NCI-H1436 treated with DMSO at 0.1 percent for 48 hours (cell line): ENCODE measurements at places on chromosomes 5 and 9.

GRCh38 chr5:56751572-56752313 lies 63.6 kb upstream of the MAP3K1 start:
- DNase-seq, result no peak

- no peak for DNase-seq
Measured at GRCh38 chr9:114909661-114910060, 20.7 kb downstream of the TNFSF8 start.

DNA sequence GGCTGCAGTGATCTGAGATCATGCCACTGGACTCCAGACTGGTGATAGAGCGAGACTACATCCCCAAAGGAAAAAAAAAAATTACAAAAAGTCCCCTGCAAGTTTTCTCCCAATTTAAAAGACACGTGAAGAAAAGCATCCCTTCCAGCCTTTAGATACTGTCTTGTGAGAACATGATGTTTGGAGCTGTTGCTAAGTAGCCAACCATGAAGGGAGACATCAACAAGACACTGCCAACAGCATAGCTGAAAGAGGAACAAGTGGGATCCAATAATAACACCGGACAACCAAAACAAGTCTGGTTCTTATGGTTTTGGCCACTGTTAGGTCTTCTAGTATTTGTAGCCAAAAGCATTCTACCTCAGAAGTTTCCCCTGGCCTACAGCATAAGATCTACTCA lies 118.9 kb upstream of the CCDC180 start:
- no peak for DNase-seq

DNA sequence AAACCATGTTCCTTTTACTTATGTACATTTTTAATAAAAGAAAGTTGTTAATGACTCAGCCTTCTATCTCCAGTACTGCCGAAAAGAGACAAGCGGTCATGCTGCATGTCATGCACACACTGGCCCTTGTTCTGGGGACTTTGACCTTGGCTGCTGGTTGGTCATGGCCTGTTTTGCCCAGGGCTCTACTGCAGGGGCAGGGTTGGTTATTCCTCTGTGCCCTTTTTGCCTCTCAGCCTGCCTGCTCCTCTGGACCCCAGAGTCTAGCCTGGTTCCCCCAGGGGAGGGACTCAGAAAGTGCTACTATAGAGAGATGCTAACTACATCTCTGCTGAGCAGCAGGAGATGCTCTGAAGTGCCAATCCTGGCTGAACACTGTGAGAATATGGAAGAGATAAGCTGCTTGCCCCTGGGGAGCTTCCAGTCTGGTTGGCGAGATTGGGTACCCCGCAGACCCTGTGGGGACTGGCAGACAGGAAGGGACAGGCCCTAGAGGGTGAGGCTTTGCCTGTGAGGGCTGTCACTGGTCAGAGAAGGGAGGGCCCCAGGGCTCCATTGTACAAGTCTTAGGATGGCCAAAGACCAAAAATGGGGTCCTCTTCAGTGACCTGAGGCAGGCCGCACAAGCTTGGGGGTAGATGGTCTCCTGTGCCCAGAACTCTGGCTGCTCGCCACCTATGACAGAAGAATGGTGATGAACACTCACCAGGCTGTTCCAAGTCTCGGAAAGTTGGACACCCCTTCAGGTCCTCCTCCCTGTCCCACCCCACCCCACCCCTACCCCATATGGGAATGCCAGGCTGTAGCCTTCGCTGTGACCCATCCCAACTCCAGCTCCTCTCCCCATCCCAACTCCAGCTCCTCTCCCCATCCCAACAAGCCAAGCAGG lies 14.3 kb downstream of the IRF1 start:
- DNase-seq, result no peak

DNA sequence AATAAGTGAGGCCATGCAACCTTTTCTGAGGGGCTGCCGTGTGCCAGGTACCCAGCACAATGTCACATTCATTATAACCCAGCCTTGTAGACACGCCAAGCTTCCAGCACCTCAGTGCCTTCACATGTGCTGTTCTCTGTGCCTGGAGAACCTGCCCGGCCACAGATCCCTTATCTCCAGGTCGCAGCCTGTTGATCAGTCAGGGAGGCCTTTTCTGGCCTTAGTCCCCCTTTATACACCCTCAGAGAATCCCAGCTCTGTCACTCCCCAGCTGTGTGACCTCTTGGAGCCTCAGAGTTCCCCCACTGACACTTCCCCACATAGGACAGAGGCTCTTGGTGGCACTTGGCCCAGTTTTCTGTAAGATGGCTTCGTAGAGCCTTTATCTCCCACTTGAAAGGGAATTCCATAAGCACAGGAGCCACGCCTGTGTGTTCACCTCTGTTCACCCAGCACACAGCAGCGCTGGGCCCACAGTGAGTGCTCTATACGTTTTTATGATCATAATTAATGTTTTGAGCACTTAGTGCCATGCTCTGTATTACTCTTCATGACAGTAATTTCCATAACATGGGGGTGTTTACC lies 38.7 kb downstream of the NEURL1B start:
- DNase-seq, result no peak

DNA sequence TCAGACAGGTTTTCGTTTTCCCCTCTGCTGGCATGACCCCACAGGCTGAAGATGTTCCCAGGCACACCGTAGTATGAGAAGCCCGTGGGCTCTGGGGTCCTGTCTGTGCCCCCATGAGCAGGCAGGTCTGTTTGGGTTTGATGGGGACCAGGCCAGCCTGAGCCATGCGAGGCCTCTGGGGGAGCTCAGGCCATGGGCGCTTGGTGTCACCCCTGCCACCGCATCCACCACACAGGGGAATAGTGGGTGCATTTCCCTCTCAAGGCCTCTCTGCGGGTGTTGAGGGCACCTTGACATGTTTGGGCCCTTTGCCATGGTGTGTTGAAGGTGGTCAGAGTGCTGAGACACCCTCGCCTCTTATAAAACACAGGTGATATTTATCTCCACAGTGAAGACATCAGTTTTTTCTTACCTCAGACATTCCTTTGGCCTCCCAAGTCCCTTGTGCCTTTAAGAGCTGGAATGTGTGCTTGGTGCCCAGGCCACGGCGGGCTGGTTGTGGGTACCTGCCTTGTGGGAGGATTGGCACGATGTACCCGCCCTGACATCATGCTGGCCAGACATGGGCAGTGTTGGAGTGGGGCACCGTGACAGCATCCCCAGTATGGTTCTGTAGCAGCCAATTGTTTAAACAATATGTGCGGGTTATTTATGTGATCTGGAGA lies 68.3 kb downstream of the WNK2 start:
- no peak for DNase-seq

- no peak for DNase-seq
Measured at GRCh38 chr9:70412832-70413463, 1.5 kb downstream of the KLF9 start.

GRCh38 chr5:151238303-151238741 lies 14.4 kb upstream of the CCDC69 start:
- no peak for DNase-seq
